SIG-M5 (cell line): ENCODE measurements at places on chromosomes 2 and 18.

- DNase-seq, result no peak
Measured at GRCh38 chr2:56382466-56382865, 198.7 kb downstream of the CCDC85A start.

GRCh38 chr2:140496714-140497113 is 1634.1 kb downstream of the LRP1B start:
- DNase-seq, result no peak

- DNase-seq, result no peak
Measured at GRCh38 chr2:59789523-59789922, 763.9 kb downstream of the BCL11A start.

- DNase-seq, result no peak
Measured at GRCh38 chr2:191029280-191029950, 15.4 kb upstream of the STAT1 start.

- peak; percentile 34 for DNase-seq
Measured at GRCh38 chr2:187509667-187510417, 44.4 kb downstream of the TFPI start.

GRCh38 chr2:24352664-24353063 is 7.7 kb downstream of the ITSN2 start:
- DNase-seq, result no peak

GRCh38 chr2:225510796-225511195 is 111.3 kb downstream of the NYAP2 start:
- no peak for DNase-seq

DNA sequence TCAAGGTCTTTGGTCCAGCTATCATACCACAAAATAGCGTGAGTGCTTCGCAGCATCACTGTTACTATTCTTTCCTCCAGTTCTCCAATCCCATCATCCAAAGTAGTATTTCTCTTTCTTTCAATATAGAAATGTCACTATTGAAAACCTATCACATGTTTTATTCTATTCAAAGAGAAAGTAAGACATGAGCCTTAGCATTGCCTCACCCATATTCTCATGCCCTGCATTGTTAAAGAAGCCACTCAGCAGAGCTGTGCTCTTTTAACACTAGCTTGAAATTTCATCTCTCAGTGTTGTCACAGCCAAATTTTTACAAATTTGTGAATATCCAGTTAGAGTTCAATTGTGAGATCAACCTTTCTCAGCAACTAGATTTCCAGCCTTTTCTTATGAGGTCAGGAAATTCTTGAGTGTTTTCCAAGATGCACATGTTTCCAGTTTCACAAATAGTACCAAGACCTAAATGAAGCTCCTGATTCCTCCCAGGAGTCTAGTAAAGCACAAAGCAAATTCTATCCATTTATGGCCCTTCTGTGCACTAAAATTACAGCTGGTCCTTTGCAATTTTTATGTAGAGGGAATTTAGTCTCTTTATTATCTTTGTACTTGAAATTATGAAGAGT is 343.7 kb downstream of the SPAG16 start:
- DNase-seq, result no peak

- DNase-seq, result no peak
Measured at GRCh38 chr18:68874361-68874760, 76.5 kb downstream of the CCDC102B start.

GRCh38 chr2:24107-24506 is 22.2 kb downstream of the FAM110C start:
- no peak for DNase-seq

DNA sequence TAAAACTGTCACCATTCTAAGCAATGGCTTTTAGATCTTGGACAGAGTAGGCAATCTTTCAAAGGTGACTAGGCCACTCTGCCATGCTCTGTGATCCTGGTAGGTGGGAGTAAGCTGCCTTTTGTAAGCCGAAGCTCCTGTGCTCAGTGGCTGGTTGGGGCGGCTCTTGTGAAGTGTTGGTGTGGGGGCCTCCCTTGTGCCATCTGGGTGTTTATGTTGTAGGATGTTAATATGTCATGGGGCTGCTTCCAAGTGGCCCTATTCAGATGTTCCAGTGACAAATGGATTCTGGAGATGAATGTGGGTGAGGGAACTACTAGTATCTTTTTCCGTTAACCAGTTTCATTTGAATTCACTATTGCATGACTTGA is 116.8 kb upstream of the SPRED2 start:
- no peak for DNase-seq

DNA sequence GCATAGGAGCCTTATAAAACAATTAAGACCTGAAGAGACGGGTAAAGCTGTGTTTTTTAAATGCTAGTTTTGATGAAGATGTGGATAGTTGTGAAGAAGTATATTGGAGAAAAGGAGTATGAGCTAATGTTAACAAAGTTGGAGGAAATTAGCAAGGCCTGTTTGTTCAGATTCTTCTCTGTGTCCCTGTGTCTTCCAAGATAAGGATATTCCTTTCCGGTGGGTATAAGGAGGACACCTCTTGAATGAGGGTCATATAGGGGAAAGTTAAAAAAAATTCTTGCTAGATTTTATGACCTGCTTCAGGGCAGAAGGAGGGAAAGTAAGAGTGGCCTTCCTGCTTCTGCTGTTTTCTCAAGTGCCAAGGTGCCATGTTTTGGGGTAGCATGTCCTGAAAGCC is 59.0 kb downstream of the CCDC68 start:
- no peak for DNase-seq

DNA sequence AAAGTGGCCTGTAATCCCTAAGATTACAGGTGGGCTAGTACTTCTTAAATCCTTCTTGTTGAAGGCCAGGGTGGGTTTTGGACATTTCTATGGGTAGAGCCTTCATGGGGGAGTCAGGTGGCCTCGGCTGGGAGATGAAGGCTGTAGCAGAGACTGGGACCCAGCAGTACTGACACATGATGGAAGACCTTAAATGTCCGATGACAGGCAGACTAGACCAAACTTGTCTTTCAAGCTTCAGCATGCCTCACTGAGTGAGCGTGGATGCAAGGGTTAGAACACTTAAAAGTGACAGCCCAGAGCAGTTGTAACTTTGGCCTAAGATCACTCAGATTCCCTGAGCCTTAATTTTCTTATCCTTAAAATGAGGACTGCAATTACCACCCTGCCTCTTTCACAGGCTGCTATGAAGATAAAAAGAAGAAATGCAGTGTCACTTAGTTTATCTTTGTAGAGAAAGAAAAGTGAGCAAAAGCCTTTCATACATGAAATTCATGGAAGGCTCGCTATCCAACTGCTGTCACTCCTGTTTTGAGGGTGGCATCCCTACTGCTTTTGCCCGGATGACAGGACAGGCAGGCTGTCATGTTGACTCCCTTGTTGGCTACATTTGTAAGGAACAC is 19.5 kb downstream of the PLEK start:
- DNase-seq, result no peak

- DNase-seq, result no peak
Measured at GRCh38 chr2:128693743-128694029, 375.0 kb upstream of the HS6ST1 start.

GRCh38 chr2:152730591-152731333 is 12.3 kb downstream of the ARL6IP6 start:
- peak; percentile 43 for DNase-seq

GRCh38 chr2:73163483-73164367 is 38.6 kb upstream of the NOTO start:
- DNase-seq, result no peak

DNA sequence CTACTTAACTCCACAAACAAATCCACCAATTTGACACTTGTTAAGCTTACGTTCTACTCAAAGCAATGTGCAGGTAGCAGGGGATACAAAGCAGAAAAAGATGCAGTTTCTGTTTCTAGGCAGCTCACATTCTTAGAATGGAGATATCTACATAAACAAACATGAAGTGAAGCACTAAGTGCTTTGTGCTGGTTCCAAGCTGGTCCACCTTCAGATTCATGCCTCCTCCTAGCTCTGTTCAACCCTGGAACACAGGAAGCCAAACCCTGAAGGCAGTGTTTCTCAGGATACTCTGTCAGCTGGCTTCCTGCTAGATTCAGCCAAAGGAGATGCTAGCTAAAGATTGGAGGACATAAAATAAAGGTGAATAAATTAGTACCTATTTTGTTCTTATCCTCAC is 55.3 kb upstream of the NOL4 start:
- DNase-seq, result no peak

- DNase-seq, result no peak
Measured at GRCh38 chr18:36350839-36351469, 53.4 kb downstream of the FHOD3 start.

DNA sequence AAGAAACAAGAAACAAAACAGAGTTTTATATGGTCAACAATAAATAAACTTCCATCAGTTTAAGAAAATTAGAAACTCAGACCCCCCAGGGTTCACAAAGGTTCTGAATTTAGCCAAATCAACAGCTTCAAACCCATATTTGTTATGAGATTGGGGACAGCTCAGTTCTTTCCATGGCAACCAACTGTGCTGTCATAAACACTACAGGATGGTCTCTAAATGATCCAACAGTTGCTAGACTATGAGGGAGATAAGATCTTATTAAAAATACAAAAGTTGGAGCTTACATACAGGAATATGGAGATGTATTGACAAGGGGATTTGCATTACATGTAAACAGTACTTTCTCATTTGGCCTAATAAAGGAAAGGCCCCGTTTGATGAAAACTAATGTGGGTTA is 154.6 kb upstream of the CTAGE1 start:
- DNase-seq, result no peak

- DNase-seq, result no peak
Measured at GRCh38 chr2:20371323-20372025, 20.8 kb upstream of the PUM2 start.

DNA sequence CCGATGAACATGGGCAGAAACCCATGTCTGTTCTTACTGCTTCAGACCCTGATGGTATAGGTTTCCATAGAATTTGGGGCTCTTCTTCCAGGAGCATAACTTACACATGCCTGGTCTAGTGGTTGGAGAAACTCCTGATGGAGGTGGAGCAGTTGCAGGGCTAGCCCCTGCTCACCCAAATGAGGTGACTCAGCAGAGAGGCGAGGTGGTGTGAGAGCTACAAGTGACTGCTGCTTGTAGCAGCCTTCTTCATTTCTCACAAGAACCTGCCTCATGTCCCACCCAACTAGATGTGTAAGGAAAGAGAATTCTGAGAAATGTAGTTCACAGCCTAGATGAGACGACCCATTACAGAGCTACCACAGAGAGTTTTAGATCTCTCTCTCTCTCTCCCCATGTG is 105.3 kb downstream of the ZNF407 start:
- DNase-seq, result no peak
